ENCODE measurements at places on chromosomes 2 and 18.

GRCh38 chr2:73034661-73035375 is 36.7 kb downstream of the SFXN5 start:
- no peak for DNase-seq

DNA sequence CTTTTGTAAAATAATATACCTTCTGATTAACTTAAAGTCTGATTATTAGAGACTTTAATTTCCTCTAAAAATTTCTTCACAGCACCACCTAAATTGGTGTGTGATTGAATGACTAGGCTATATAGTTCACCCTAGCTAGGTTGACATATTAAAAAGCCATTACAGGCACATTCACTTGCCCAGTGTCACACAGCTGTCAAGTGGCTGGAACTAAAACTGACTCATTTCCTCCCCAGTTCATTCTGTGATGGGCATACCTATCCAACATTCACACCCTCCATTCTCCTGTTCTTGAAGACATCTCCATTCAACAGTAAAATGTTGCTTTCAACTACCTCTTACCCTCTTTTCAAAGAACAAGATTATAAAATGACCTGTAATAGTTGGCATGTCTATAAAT is 334.5 kb downstream of the ARHGAP15 start:
- no peak for DNase-seq

- DNase-seq: no peak
Observed at GRCh38 chr2:144683107-144683753, 163.3 kb upstream of the ZEB2 start.

DNA sequence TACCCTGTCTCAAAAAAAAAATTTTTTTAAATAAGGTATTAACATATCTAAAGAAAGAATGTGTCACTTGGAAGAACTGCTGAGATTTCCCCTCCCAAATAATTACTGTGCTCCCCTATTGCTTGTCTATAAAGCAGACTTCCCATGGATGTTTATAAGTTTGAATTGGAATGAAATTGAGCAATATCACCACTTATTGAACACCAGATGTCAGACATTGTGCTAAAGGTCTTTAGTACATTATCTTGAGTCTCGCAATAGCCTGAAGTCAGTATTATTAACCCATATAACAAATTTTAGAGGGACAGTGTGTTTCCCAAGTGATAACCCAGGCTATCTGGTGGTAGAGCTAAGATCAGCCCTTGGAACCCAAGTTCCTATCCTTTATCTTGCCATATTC is 102.9 kb upstream of the MSH2 start:
- no peak for DNase-seq

DNA sequence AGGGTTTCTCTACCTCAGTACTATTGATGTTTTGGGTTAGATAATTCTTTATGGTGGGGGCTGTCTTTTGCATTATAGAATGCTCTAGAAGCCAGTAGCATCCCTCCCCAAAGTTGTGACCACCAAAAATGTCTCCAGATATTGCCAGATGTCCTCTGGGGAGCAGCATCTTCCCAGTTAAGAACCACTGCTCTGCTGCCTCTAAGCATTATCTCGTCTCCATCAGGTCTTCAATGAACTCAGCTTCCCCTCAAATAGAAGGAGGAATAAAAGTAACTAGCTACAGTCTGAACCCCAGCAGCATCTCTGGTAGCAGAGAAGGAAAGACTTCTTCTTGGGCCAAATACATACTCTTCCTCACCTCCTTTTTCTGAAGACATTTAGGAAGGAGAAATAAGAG is 244.1 kb downstream of the AGPS start:
- DNase-seq: no peak

DNA sequence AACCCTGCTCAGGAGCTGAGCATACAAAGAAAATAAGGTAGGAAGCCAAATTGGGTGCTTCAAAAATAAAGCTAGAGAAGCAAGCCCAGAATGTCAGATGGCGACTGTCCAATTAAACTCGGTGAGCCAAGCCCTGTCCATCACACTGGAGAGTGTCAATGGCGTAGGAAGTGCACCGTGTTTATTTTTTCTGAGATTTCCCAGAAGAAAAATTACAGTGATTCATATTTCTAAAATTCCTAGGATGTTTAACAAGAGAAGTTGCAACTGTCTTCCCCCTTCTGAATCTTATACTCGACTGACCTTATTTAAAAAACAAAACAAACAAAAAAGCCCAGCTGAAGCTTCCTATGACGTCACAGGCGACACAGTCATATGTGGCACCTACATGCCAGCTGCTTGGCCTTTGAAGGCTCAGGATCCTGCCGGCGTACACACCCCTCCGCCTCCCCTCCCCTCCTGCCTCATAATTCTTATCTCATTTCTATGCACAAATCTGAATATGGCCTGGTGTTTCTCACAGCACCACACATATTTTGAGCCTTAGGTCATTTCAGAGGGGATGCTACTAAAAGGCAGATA is 60.8 kb downstream of the MBP start:
- DNase-seq: no peak

- no peak for DNase-seq
Observed at GRCh38 chr2:219159771-219160185, 837 bp downstream of the NHEJ1 start.

DNA sequence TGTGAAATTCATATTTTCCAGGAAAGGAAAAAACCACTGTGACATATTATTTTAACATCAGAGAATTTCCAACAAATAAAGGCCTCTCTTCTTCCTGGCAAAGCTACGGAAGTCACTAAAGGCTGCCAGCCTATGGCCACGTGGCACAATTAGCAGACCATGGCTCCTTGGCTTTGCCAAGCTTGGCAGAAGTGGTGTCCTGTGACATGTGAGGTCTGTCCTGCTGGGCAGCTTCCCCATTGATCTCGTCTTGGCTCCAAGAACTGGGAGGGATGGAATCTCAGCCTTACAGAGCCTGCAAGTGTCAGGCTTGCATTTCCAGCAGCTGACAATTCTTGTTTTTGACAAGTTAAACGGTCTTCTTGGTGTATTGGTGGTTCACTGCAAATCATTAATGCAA is 226.9 kb upstream of the THSD7B start:
- no peak for DNase-seq

DNA sequence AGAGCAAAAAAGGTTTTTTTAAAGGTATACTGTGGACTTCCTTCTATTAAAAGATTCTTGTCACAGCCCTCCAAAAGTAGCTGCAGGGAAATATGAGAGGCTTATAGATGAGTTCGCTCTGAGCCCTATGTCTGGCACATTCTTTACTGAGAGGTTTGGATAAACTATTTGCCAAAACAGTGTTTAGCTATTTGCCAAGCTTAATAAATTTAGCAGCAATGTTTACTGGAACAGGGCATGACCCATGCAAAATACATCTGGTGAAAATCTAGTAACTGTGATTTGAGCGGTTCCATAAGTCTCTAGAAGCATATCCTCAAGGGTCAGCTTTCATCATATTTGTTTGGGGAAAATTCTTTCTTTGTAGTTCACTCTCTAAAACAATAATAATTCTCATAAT is 1696.7 kb upstream of the PIK3C3 start:
- no peak for DNase-seq

GRCh38 chr2:19351899-19352697 is 6.3 kb downstream of the OSR1 start:
- no peak for DNase-seq

DNA sequence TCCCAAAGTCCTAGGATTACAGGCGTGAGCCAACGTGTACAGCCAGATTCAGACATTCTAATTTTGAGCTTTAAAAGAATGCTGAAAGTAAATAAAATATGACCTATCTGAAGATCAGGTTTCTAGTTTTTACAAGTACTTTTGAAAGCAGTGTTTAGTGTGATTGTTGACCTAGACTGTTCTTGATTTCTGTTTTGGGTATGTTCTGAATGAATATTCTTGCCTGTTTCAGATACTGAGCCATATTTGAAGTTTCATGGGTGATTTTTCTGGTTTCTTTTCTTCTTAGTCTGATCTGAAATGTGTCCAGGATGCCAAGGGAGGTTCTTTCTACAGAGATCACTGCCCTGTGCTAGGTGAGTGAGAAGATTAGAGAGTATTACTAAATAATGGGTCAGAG is 37.2 kb downstream of the MIB1 start:
- no peak for DNase-seq
